ENCODE measurements at places on chromosomes 6 and 20. TPM values are rescaled to one million over a fixed set of nuclear protein-coding genes. Genes with fewer than 3 reads are reported as not detected.

DNA sequence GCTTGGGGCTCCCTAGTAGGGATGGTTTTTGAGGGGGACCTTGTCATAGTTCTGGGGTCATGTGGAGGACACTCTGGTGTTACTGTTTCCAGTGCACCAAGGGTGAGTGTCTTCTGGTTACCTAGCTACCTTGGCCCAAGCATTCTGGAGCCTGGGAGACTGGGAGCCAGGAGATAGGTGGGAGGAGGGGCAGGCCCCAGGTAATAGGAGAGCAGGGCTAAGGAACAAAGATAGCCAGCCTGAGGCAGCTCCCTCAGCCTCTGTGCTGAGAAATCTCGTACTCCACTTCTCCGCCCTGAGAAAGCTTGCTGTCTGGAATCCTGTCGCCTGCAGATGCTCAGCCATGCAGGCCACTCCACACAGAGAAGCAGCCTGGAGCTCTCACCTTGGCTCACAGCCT is 8.3 kb upstream of the ENTPD6 start:
- no peak for DNase-seq

The CNKSR3 gene
- 10.1 TPM for polyA plus RNA-seq

The CALHM4 gene
- polyA plus RNA-seq, result not detected

- no peak for DNase-seq
These were observed 68.4 kb upstream of the SMLR1 start for GRCh38 chr6:130758813-130759212.

- no peak for DNase-seq
These were observed 53.1 kb downstream of the PSMG4 start for GRCh38 chr6:3311826-3312225.

GRCh38 chr6:134073161-134073560 is 20.7 kb upstream of the SLC2A12 start:
- DNase-seq, result no peak

DNA sequence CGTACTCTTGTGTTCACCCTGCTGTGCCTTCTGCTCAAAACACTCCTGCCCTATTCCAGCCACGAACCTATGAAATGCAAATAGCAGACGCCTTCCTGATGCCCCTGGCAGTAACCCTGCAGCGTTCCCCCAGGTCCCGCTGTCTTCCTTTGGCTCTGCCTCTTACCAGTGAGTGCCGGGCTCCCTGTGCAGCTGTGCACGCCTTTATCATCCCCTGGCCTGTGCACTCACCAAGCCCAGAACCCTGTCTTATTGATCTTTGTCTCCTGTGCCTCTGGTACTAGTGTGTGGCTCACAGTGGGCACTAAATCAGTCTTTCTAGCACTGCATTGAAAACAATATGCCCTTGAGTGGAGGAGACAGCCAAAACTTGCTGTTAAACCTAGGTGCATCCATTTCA is 19.7 kb downstream of the ZDHHC14 start:
- DNase-seq, result no peak

DNA sequence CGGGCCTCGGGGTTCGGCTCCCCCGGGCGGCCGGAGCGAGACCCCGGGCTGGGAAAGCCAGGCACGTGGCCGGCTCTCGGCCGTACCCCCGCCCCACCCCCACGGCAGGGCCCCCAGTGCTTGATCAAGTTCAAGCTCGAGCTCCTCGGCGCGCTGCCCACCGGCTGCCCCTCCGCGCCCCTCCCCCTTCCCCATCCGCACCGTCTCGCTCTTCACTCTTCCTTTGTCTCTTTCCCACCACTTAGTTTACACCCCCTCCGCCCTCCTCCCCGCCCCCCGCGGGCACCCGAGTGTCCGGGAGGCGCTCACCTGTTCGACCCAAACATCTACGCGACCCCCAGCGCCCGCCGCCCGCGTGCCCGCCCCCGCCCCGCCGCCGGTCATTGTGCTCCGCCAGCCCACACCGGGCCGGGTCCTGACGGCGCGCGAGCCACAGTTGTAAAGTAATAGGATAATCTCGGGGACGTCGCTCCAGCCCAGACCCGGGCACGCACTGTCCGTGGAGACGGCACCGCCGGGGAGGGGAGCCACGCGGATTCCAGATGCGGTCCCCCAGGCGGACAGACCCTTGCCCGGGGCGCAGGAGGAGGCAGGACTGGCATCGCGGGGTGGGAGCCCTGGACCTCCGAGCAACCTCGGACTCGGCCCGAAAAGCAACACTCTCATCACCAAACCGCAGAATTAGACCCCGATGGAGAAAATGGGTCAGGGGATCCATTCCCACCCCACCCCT is 100.7 kb downstream of the NOL4L start:
- no peak for DNase-seq

DNA sequence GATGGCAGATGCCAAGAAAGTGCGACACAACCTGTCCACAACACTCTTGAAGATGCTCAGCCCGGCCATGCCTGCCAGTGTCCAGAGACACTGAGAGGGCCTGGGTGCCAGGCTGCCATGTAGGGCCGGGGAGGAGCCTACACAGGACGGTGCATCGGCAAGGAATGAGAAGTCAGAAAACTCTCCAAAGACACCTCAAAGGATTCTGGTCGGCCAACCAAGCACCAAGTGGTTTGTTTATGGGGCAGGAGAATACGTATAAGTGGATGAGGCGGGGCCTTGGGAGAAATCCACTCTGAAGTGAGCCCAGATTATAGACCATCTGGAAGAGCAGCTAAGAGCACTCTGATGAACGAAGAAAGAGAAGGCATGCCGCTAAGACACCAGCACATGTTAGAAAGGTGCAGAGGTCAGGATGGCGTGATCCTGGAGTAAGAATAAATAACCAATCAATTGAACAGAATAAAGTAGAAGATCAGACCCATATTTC is 120.7 kb upstream of the FOXQ1 start:
- no peak for DNase-seq

The ZNF322 gene
- polyA plus RNA-seq, result 13.3 TPM

The SLC26A8 gene
- not detected for polyA plus RNA-seq

- DNase-seq, result no peak
These were observed 30.9 kb downstream of the SRC start for GRCh38 chr20:37376791-37377190.

The FAM83C gene
- polyA plus RNA-seq, result not detected

The PSORS1C2 gene
- polyA plus RNA-seq, result not detected

The SPO11 gene
- polyA plus RNA-seq, result not detected

DNA sequence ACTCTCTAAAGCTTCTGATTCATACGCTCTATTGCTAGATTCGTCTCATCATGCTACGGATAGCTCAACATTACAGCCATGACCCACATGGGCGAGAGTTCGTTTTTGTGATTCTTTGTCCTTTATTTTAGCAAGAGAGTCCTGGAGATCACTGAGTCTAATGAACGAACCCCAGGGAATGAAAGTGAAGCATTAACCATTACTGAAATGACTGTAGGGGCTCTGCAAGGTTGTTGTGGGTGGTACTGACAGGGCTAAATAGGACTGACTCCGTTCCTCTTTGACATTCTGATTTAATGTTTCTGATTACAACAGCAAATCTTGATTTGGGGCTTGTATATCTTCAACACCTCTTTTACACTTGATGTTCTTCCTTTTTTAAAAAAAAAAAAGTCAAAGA is 13.7 kb upstream of the RTF2 start:
- no peak for DNase-seq

DNA sequence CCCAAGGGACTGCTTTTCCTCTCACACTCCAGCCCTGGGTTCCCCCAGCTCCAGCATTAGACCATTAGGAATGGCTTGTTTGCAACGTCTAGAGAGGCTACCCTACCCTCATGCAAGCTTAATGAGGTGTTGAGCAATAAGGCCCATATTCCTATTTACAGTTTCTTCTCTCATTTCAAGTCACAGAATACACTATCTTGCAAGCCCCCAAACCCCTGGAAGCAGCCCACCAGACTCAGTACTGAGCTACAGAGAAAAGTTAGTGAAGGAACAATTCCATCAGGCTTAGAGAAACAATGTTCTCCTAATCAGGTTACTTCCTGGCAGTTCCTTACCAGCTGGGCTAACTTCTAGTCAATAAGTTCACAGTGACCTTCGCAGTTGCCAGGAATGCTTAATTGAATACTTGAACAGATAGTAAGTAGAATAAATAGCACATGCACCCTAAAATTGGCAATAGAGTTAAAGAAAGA is 606.5 kb upstream of the NOX3 start:
- DNase-seq, result no peak

The IL20RA gene
- polyA plus RNA-seq, result 0.09 TPM

DNA sequence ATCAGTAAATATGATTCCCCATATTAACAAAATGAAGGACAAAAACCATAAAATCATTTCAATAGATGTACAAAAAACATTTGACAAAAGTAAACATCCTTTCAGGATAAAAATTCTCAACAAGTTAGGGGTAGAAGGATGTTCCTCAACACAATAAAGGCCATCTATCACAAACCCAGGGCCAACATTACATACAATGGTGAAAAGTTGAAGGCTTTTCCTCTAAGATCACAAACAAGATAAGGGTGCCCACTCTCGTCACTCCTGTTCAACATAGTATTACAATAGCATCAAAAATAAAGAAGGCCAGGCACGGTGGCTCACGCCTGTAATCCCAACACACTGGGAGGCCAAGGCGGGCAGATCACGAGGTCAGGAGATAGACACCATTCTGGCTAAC is 22.6 kb upstream of the ASF1A start:
- no peak for DNase-seq

DNA sequence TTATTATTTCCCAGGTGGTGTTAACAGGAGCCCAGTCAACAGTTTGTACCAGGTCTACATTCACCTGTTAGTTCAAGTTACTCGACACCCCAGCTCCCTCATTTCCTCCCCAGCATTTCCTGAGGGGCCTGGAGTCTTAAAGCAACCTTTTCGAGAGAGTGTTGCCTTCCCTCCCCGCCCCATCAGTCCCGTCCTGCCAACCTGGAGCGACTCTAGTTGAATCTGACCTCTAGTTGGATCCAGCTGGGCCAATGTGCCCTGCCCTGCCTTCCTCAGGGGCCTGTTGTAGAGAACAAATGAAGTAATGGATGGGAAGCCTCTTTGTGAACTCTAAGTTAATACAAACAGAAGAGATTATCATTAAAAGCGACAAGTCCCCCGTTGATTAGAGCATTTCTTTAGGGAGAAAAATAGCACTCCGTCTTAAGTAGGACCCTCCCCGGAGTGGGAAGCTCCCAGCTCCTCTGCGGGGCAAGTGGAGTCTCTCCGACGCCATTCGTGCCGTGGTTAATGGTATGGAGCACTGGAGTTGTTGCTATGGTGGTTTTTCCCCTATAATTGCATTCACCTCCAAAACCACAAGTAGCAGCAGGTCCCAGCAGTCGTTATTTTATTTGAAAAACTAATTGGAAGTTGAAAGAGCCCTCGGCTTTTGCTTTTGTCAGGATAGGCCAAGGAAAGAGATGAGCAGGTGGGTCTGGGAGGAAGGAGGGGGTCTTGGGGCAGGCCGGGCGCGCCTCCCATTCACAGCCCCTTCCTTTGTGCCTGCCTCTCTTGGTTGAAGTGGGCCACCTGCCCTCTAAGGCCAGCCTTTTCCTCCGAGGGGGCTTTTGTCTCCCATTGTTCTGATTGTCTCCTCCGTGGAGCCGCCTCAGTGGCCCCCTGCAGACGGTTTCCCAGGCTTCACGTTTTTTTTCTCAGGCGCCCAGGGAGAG is 16.1 kb downstream of the GHRH start:
- DNase-seq, result no peak

GRCh38 chr6:137964876-137965275 is 97.8 kb downstream of the TNFAIP3 start:
- no peak for DNase-seq

GRCh38 chr6:70686548-70687133 is 19.0 kb downstream of the SMAP1 start:
- DNase-seq, result no peak

The TCF15 gene
- polyA plus RNA-seq, result not detected

- no peak for DNase-seq
These were observed 72.4 kb downstream of the SHLD1 start for GRCh38 chr20:5822569-5822968.

GRCh38 chr20:23910210-23910609 is 30.7 kb upstream of the CST5 start:
- DNase-seq, result no peak

DNA sequence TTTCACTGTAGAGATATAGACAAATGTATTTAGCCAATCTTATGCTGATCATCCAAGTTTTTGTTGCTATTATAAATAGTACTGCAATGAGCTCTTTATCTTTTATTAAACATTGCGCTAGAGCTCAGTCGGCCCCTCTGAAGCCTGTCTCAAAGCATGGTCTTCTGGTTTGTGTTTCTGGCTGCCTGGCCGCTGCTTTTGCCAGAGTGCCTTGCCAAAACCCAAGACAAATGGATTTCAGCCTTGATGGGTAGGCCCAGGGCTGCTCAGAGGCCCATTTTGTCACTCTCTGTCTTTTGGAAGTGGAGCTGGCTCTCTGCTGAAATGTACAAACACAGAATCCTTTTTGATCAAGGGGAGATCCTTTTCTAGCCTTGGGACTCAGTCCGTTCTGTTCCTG is 102.9 kb upstream of the KCNG1 start:
- DNase-seq, result no peak

DNA sequence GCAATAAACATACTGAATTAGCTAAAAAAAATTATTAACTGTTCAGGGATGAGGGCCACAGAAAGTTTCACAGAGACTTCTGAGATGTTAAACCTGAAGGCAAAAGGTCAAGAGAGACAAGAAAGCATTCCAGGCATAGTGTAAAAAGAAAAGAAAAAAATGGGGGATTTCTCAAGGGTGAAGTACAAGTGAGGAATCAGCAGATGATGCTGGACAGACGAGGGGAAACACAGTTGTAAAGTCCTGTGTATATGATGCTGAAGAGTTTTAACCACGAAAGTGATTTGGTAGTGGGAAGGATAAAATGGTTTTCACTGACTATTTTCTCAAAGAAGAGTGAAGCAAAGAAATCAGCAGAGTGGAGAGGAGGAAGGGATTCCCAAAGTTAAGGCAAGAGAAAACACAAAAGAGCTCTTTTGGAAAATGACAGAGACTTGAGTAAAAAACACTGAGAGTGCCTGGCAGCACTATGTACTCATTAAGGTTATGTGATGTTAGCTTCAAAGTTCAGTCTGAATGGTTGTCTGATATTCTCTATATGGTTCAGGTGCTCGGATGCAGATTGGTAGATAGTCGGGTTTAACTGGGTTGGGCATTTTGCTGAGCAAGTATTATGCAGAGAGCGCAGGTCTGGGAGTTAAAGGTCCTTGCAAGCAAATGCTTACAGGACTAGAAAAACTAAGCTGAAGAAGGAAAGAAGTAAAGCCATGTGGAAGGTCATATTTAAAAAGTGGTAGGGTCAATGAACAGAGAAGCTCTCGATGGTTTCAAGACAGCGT is 16.4 kb downstream of the RAB23 start:
- DNase-seq, result no peak

The KCNS1 gene
- polyA plus RNA-seq, result 0.31 TPM

All from AG04450 (cell line).